GM13977 (cell line): ENCODE measurements at places on chromosomes 1 and 21.

- peak; percentile 14 for DNase-seq
Observed at GRCh38 chr1:101112051-101112780, 86.6 kb upstream of the DPH5 start.

- DNase-seq: no peak
Observed at GRCh38 chr1:210438928-210439841, 110.5 kb downstream of the HHAT start.

DNA sequence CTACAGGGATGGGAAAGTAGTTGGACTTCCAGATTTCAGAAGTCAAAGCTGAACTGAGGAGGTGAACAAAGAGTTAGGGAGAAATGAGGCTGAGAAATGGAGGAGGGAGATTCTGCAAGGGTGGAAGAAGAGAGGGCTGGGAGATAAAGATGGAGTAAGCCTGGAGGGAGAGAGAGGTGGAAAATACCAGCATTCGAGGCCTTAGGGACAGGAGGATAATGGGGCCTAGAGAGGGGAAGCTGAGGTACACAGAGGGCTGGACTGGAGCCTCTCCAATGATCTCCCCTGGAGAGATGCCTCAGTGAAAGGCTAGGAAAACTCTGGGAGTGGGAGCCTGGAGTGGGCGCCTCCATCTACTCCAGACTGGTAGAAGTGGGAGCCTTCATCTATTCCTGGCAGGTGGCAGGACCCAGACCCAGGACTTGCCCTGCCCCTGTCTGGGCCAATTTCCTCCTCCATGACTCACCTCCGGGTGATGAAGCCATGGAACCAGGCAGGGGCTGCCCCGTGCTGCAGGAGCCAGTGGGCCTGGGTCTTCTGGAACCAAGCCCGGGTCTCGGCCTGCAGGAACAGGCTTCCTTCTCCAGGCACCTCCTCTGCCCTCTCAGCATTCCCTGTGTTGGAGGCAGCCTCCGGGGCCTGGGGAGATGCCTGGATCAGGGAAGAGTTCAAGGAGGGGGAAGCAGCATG is 1.9 kb downstream of the SH2D2A start:
- DNase-seq: no peak

DNA sequence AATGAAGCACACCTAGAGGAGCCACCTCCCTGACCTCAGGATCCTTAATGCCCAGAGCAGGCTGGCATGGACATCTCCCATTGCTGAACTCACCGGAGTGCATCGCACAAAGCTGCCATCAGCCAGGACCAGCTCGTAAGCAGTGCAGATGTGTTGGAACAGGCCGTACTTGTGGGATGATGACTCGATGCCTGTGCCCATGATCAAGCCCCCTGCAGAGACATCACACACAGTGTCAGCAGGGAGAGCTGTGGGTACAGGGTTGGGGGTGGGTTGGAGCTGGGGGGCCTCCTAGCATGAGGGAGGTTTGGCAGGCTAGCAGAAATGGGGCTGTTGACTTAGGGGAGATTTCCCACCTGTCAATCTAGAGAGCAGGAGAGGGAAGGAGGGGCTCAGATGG is 12.0 kb downstream of the DHCR24 start:
- DNase-seq: no peak

- no peak for DNase-seq
Observed at GRCh38 chr1:10380594-10381275, 18.1 kb upstream of the PGD start.

GRCh38 chr1:1889847-1890505 is 911 bp downstream of the GNB1 start:
- peak; percentile 84 for DNase-seq

GRCh38 chr1:43442756-43443155 is 11.0 kb downstream of the HYI start:
- no peak for DNase-seq

GRCh38 chr21:33236766-33237165 is 7.0 kb downstream of the IFNAR2 start:
- DNase-seq: no peak

DNA sequence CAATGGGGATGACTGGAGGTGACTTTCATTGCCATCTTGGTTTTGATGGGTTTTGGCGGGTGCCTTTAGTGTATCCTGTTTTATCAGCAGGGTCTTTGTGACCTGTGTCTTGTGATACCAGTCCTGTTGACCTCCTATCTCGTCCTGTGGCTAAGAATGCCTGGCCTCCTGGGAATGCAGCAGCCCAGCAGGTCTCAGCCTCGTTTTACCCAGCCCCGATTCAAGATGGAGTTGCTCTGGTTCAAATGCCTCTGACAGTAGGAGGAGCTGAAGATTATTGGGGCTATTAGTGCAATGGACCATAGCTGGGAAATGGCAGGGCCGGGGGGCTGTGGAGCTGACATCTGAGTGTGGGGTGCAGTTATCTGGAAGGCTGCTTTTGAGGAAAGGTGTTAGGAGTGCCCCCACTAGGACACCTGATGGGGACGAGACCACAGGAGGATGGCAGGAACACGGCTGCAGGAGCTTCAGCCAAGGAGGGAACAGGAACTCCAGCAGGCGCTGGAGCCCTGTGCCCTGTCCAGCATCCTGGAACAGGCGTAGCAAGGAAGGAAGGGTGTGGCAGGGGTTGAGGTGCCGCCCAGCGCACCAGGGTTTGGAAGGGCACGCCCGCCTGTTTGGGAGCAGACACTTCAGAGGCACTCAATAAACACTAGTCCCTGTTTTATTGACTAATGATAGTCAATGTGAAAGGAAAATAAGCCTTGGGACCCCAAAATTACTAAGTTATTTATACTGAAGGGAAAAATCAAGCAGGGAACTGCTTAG is 15.3 kb upstream of the AGPAT3 start:
- DNase-seq: no peak

- DNase-seq: no peak
Observed at GRCh38 chr1:202078241-202078640, 44.5 kb upstream of the GPR37L1 start.

DNA sequence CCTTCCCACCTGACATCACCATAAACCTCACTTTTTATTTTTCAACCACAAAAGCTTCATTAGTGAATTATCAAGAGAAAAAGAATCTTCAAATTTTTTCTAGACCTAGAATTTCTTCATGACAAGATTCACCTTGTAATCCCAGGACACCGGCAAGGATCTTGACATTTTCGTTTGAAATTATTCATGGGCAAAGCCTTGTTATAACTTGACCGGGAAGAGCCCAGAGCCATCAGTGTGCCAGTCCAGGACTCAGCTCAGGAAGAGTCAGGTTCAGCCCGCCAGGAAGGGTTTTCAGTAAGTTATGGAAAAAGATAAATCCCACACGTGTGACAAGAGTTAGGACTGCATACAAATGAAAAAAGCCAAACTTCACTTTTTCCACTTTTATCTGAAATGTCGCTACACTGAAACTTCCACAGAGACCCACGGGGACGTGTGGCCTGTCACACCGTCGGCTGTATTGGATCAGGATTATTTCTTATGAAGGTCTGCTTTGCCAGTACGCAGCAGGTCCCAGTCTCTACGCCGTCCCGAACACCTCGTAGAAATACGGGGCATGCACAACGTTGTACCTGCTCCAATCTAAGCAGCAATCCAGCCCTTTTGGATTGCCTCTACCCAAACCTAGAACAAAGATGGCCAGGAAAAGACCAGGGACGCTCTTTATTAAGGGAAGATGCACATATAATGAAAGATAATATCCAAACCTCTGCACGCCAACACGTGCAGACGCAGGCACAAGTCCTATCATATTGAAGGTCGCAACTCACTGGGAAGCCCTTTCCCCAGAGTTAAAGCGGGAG is 916 bp downstream of the F3 start:
- no peak for DNase-seq
